ENCODE measurements at places on chromosomes 4 and X.

DNA sequence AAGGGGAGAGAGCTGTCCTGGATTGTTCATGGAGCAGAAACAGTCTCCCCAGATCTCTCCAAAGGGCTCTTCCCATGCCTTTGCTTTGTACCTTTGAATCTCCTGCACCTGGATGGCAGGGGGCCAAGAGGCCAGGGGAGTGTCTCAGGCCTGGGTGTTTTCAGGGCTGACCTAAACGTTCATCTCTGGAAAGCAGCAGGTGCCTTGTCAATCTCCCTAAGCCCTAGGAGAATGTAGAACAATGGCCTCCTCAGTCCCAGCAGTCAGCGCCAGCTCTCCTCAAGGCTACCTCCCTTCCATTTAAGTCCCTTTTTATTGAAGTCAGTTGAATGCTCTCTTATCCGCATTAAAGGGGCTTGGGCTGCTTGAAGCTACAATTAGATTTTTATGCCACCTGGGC lies 31.2 kb upstream of the NSUN7 start:
- no peak for DNase-seq

GRCh38 chrX:150767475-150768131 lies 74.4 kb downstream of the MTMR1 start:
- peak; percentile 83 for DNase-seq

GRCh38 chr4:48361012-48361400 lies 19.7 kb downstream of the SLAIN2 start:
- no peak for DNase-seq

- DNase-seq, result no peak
Observed at GRCh38 chr4:151950993-151951670, 190.3 kb upstream of the GATB start.

DNA sequence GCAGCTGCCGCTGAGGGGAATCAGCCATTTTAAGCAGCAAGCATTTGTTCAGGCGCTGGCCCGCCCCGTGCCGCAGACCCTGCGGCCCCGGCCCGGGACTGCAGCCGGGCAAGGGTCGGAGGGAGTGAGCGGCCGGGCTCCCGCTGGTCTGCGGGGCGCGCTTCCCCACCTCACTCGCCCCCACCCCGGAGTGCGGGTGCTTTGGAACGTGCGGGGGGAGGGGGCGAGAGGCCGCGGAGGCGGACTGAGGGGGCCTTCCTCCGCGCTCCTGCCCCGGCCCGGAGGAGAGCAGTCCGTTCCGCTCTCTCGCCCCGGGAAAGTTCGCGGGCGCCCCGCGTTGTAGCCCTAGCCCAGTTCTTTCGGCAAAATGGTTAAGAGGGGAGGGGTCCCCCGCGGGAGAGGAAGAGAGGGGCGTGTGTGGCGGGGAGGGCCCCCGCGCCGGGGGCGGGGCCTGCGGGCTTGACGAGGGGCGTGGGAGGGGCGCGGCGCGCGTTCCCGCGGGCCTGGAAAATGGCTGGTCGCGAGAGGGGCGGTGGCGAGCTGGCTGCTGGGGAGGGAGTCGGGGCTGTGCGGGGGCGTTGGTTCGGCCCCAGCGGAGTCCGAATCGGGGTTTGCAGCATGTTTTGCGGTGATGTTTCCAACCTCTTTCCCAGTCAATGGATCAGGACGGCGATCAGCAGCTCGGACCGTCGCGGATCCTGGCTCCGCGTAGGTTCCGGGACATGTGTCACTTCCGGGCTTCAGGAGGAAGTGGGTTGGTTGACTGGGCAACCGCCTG lies 942 bp downstream of the ING2 start:
- DNase-seq, result peak; percentile 85

- DNase-seq, result no peak
Observed at GRCh38 chr4:4720646-4721045, 138.8 kb upstream of the MSX1 start.

DNA sequence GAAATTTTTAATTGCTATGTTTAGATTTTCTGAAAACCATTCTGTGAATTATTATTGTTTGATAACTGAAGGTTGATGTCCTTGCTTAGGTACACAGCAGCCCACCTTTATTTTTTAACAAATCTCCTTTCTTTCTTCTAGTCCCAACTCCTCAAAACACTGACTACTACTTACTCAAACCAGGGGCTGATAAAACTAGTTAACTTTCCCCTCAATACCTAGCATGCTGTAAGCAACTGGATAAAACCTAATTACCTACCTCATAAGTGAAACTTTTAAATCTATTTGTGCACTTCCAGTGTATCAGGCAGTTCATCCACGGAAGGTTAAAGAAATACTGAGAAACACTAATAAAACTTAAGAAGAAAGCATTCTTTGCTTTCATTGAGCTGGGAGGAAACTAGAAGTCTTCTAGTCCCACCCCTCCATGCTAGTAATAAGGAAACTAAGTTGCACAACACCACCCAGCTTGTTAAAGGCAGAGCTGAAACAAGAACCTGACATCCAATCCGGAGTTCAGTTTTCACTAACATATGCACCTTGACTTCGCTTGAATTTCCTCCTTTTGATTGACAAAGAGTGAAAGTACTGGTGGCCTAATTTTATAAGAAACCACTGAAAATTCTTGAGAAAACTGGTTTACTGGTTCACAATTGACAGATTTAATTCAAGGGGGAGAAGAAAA lies 180.2 kb upstream of the TET2 start:
- no peak for DNase-seq

- DNase-seq, result no peak
Observed at GRCh38 chrX:18973527-18974192, 10.3 kb downstream of the PHKA2 start.

GRCh38 chr4:10552591-10553280 lies 95.5 kb upstream of the ZNF518B start:
- DNase-seq, result no peak

- no peak for DNase-seq
Observed at GRCh38 chr4:1172228-1172851, at the start of gene SPON2. Gene SPON2 (minus strand): TSS chr4:1172583.

- no peak for DNase-seq
Observed at GRCh38 chrX:68894142-68894512, 65.3 kb downstream of the EFNB1 start.

- DNase-seq, result no peak
Observed at GRCh38 chrX:155745792-155746191, 133.0 kb upstream of the TMLHE start.

- no peak for DNase-seq
Observed at GRCh38 chrX:138651494-138651893, 60.0 kb downstream of the FGF13 start.
